ENCODE measurements at places on chromosomes 2 and 18. TPM values are rescaled to one million over a fixed set of nuclear protein-coding genes. Genes with fewer than 3 reads are reported as not detected.

FBLN7 gene
- 10.6 TPM for polyA plus RNA-seq

HOXD10 gene
- polyA plus RNA-seq = 0.59 TPM

GLI2 gene
- polyA plus RNA-seq = 16.5 TPM

ABHD1 gene
- 0.96 TPM for polyA plus RNA-seq

OTOS gene
- not detected for polyA plus RNA-seq

PPP1R1C gene
- polyA plus RNA-seq = 1.4 TPM

UGT1A5 gene
- not detected for polyA plus RNA-seq

INHBB gene
- 0.34 TPM for polyA plus RNA-seq

SIX3 gene
- polyA plus RNA-seq = not detected

INHA gene
- 1.6 TPM for polyA plus RNA-seq

NAT8 gene
- 1.2 TPM for polyA plus RNA-seq

AQP12B gene
- not detected for polyA plus RNA-seq

ALLC gene
- not detected for polyA plus RNA-seq

PCARE gene
- polyA plus RNA-seq = 0.03 TPM

POTEJ gene
- not detected for polyA plus RNA-seq

PROKR1 gene
- polyA plus RNA-seq = 0.14 TPM

COPS7B gene
- 60.9 TPM for polyA plus RNA-seq

SCYGR8 gene
- not detected for polyA plus RNA-seq

MYO7B gene
- 1.2 TPM for polyA plus RNA-seq

ZAP70 gene
- polyA plus RNA-seq = 1.4 TPM

FOXD4L1 gene
- polyA plus RNA-seq = 0.24 TPM

RFTN2 gene
- 20.6 TPM for polyA plus RNA-seq

RRM2 gene
- polyA plus RNA-seq = 43.1 TPM

RBM43 gene
- 23.2 TPM for polyA plus RNA-seq

DSG4 gene
- not detected for polyA plus RNA-seq

STPG4 gene
- 0.27 TPM for polyA plus RNA-seq

KHK gene
- 3.9 TPM for polyA plus RNA-seq

MC5R gene
- 0.16 TPM for polyA plus RNA-seq

SCG2 gene
- polyA plus RNA-seq = 1.7 TPM

CRACDL gene
- polyA plus RNA-seq = 6.9 TPM

CRYBA2 gene
- polyA plus RNA-seq = not detected

SERPINB4 gene
- polyA plus RNA-seq = not detected

SGPP2 gene
- polyA plus RNA-seq = 6.3 TPM

POU3F3 gene
- 0.41 TPM for polyA plus RNA-seq

KATNAL2 gene
- polyA plus RNA-seq = 6.4 TPM

CDH2 gene
- 7.2 TPM for polyA plus RNA-seq

SCN3A gene
- polyA plus RNA-seq = 0.99 TPM

TRIM43 gene
- not detected for polyA plus RNA-seq

ABCB11 gene
- 0.20 TPM for polyA plus RNA-seq

ALK gene
- polyA plus RNA-seq = not detected

EVX2 gene
- polyA plus RNA-seq = not detected

RNMT gene
- 49.2 TPM for polyA plus RNA-seq

IL1R1 gene
- polyA plus RNA-seq = 107 TPM

TEX51 gene
- polyA plus RNA-seq = not detected

CFAP53 gene
- polyA plus RNA-seq = 4.6 TPM

FRZB gene
- polyA plus RNA-seq = 3.4 TPM

SLC9A4 gene
- 0.07 TPM for polyA plus RNA-seq

COPS8 gene
- 78.1 TPM for polyA plus RNA-seq

CEP76 gene
- polyA plus RNA-seq = 12.1 TPM

COBLL1 gene
- polyA plus RNA-seq = 19.7 TPM

ABCG8 gene
- 0.59 TPM for polyA plus RNA-seq

C2orf80 gene
- not detected for polyA plus RNA-seq

PARD3B gene
- 22.2 TPM for polyA plus RNA-seq

TCF7L1 gene
- 59.9 TPM for polyA plus RNA-seq

CAVIN2 gene
- polyA plus RNA-seq = 75.4 TPM

ASPRV1 gene
- polyA plus RNA-seq = 2.4 TPM
